ENCODE measurements at places on chromosomes 5 and 9. TPM values are rescaled to one million over a fixed set of nuclear protein-coding genes. Genes with fewer than 3 reads are reported as not detected.

DNA sequence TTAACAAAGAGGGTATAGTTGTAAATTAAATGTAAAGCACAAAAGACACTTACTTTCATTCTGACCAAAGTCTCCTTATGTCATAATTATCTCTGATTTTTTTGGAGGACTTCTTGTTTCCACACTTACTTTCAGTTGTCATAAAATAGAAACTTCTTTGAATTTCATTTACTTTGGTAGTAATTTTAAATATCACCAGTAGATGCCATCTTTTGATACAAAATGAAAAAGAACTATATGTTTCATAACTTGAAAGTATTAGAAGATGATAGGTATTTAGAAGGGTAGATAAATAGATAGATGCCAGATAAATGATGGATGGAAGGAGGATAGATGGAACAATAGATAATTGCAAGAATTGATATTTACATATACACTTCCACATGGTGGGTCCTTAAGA is 1865.3 kb upstream of the CDH9 start:
- DNase-seq = no peak

- DNase-seq = no peak
These were observed 62.7 kb downstream of the ANKRD33B start for GRCh38 chr5:10626473-10627013.

- DNase-seq = no peak
These were observed 70.2 kb upstream of the AGXT2 start for GRCh38 chr5:35117967-35118366.

DNA sequence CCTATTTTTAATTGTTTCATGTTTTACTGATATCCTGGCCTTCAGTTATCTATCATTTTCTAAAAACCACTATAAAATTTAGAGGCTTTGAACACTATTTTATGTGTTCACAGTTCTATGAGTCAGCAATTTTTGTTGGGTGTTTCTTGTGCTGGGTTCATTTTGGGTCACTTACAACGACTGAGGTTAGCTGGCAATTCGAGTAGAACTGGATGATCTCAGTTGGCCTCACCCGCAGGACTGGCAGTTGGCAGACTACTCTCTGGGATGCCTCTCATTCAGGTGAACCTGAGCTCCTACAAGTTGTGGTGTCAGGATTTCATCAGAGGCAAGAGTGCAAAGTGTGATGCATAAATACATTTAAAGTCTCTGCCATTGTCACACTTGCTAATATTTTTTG is 151.0 kb upstream of the PAPPA start:
- no peak for DNase-seq

- DNase-seq = no peak
These were observed 23.1 kb upstream of the AKNA start for GRCh38 chr9:114410910-114411309.

The GDNF gene
- total RNA-seq = 0.13 TPM

The SLC6A18 gene
- not detected for total RNA-seq

The FOXD4L3 gene
- not detected for total RNA-seq

The CFAP90 gene
- not detected for total RNA-seq

The TAS2R1 gene
- not detected for total RNA-seq

- no peak for DNase-seq
These were observed 168.7 kb downstream of the TTC39B start for GRCh38 chr9:15138357-15138686.

DNA sequence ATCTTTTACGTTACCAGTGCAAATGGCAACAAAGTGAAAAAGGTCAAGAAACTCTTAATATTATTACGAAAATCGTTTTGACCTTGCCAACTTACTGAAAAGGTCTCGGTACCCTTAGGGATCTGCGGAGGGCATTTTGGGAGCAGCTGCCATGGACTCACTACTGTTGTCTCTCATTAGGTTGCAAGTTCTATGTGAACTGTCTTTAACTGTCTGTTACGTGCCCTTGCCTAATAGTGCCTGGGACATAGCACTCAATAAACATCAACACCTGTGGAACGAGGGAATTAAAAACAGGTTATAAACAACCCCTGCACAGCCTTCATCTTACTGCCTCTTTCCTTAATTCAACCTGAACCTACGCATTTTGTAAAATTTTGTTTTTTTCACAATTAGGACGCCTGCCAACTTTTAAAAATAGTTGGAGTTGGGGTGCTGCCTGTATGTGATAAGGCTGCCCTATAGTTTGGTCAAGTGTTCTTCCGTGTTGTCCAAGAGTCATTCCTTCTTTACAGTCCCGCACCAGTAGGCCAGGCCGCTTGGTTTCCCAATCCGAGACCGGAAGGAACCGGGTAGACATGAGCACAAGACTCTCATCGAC is 527 bp upstream of the SREK1 start:
- DNase-seq = no peak

GRCh38 chr9:7316166-7316795 is 483.3 kb downstream of the DMAC1 start:
- no peak for DNase-seq

The OBP2B gene
- not detected for total RNA-seq

The PCDHB5 gene
- 1.9 TPM for total RNA-seq

- DNase-seq = no peak
These were observed 6.5 kb downstream of the ORM2 start for GRCh38 chr9:114336157-114336556.

The BNC2 gene
- total RNA-seq = 23.7 TPM

GRCh38 chr9:27600256-27600655 is 27.0 kb upstream of the C9orf72 start:
- DNase-seq = no peak

- peak; percentile 64 for DNase-seq
These were observed 15.1 kb downstream of the PDLIM4 start for GRCh38 chr5:132272311-132273210.

DNA sequence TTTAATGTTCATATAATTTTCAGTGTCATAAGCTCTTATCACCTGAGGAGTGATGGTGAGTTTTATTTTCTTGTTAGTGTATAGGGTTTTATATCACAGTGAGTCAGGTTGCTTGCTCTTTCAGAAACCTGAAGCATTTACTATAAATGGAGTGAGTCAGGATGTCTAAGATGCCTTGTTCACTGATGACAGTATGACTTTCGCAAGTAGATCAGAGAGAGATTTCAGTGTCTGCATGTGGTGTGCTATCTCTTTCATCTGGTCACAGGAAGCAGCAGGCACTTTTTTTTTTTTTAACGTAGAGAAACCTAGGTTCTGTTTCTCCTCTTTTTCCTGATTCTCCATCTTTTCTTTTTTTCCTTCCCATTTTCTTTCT is 237.1 kb downstream of the DMRTA1 start:
- no peak for DNase-seq

GRCh38 chr5:13378091-13378490 is 566.4 kb downstream of the DNAH5 start:
- DNase-seq = no peak

The ADAM19 gene
- 16.0 TPM for total RNA-seq

The PCDHB14 gene
- total RNA-seq = 3.5 TPM

GRCh38 chr5:119418606-119419100 is 33.6 kb upstream of the HSD17B4 start:
- DNase-seq = no peak

DNA sequence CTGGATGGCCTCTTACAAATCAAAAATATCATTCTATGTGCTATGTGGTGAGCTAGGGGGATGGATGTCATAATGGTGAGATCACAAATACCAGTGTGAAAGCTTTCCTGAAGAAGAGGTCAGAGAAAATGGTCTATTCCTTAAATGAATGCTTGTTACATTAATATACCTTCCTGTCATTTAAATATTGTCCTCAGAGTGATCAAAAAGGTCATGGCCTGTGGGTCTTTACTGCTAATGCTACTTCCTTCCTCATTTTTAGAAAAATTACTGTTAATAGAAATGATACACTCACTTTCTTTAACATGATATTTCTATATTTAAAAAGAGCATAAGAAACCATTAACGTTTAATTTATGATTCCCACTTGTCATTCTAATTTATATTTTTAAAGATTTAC is 9.7 kb downstream of the OMD start:
- DNase-seq = no peak

- DNase-seq = no peak
These were observed 990.2 kb downstream of the CDH12 start for GRCh38 chr5:21862986-21863385.

The ROPN1L gene
- total RNA-seq = 2.2 TPM

The PDE6A gene
- not detected for total RNA-seq

GRCh38 chr5:14870337-14871213 is 1.0 kb downstream of the ANKH start:
- no peak for DNase-seq

GRCh38 chr5:143582869-143583268 is 179.4 kb upstream of the NR3C1 start:
- no peak for DNase-seq

DNA sequence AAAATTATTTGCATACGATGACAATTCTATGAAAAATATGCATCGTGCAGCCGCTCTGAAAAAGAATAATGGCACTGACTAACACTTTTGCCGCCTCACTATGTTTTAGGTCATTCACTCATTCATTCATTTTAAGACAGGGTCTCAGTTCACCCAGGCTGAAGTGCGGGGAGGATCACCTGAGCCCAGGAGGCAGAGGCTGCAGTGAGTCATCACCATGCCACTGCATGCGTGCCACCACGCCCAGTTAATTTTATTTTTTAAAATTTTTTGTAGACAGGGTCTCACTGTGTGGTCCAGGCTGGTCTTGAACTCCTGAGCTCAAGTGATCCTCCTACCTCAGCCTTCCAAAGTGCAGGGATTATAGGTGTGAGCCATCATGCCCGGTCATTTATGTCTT is 37.0 kb downstream of the RAPGEF1 start:
- DNase-seq = no peak

The CATSPER3 gene
- 0.48 TPM for total RNA-seq

GRCh38 chr5:43039471-43040286 is 440 bp downstream of the ANXA2R start:
- DNase-seq = no peak

The PTGR1 gene
- 63.8 TPM for total RNA-seq

The KIF4B gene
- not detected for total RNA-seq

DNA sequence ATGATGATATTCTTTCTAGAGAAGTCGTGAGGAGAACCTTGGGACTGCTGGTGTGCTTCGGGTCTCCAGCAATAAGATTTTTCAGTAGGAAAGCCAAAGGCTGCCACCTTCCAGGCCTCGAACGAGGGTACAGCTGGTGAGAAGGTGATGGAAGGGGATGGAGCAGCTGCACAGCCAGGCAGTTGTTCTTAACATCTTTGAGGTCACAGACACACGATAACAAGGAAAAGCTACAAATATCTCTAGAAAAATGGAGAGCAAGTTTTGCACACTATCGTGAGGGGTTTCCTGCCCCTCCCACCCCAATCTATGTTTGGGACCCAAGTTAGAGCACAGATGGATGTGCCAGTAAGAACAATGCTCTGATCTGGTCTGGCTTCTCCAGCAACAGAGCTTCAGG is 6.8 kb upstream of the IL7R start:
- DNase-seq = no peak

The PCDHB13 gene
- 7.7 TPM for total RNA-seq

The TOMM5 gene
- total RNA-seq = 97.7 TPM

- DNase-seq = no peak
These were observed 46.2 kb downstream of the IL31RA start for GRCh38 chr5:55897206-55897894.

- DNase-seq = peak; percentile 80
These were observed 27.0 kb upstream of the ERGIC1 start for GRCh38 chr5:172806897-172807672.

GRCh38 chr5:171697221-171698102 is 88.2 kb upstream of the SMIM23 start:
- DNase-seq = no peak

- no peak for DNase-seq
These were observed 182.2 kb downstream of the KCTD16 start for GRCh38 chr5:144352732-144353317.

GRCh38 chr5:169686137-169686536 is 49.1 kb downstream of the DOCK2 start:
- no peak for DNase-seq

DNA sequence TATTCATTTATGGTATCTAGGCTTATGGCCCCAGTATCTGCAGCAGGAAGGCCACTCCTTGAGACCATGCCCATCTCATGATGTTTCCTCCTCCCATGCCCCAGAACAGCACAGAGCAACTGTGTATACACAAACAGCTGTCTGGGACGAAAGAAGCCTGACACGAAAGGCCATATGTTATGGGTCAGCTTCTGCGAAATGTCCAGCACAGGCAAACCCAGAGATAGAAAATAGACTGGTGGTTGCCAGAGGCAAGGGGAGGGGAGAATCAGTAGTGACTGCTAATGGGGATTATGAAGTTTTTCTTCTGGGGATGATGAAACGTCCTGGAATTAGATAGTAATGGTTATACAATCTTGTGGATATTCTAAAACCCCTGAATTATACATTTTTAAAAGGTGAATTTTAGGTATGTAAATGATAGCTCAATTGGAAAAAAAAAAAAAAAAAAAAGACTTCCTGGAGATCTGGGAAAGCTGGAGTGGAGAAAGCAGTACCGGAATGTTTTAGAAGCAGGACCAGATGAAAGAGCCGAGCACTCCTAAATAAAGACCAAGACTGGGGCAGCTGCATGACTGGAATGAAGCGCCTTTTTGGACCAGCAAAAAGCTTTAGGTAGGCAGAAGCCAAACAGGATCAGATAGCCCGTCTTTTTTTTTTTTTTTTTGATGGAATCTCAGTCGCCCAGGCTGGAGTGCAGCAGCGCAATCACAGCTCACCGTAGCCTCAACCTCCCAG is 29.2 kb downstream of the PCDHGC5 start:
- no peak for DNase-seq

The IFNA13 gene
- total RNA-seq = not detected

- DNase-seq = no peak
These were observed 40.3 kb downstream of the RGMB start for GRCh38 chr5:98813755-98814154.

The MEF2C gene
- total RNA-seq = 97.7 TPM

DNA sequence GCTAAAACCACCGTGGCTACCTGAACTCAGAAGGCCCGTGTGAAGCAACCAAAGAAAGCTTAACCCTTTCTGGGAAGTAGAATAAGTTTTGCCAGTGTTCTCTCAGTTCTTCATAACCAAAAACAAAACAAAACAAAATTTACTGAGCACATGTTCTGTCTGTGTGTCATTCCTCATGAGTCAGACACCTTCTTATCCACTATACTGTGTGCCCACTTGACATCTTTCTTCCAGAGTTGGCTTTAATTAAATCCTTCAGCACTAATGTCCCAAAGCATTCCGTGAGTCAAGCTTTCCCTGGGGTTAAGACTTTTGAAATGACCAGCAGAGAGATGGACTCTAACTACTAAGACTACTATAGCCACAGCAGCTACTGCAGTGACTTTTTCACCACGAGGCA is 61.3 kb downstream of the GLIS3 start:
- DNase-seq = no peak

DNA sequence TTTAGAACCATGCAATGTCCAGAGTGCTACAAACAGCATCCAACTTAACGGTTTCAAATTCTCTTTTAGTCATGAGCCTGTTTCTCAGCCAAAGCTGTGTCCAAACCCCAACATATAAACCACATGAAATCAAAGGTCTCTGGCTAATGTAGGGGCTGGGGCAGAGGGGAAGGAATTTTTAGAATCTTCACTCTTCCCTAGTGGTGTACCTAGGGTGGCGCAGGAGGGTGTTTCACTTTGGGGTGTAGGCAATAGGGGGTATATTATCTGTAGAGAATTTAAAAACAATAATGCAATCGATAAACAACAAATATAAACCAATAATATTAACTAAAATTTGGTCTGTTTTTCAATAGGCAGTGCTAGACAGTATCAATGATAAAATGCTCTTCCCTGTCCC is 132.1 kb upstream of the BRINP1 start:
- DNase-seq = no peak
